Foreskin keratinocyte (primary cell): ENCODE measurements at places on chromosomes 1 and 21. TPM values are rescaled to one million over a fixed set of nuclear protein-coding genes. Genes with fewer than 3 reads are reported as not detected.
A peak's percentile ranks its signal among the peaks of the same experiment; 100 is the strongest.

- DNase-seq: peak; percentile 83
Observed at GRCh38 chr1:202023001-202023433, 12.6 kb downstream of the ELF3 start.

DNA sequence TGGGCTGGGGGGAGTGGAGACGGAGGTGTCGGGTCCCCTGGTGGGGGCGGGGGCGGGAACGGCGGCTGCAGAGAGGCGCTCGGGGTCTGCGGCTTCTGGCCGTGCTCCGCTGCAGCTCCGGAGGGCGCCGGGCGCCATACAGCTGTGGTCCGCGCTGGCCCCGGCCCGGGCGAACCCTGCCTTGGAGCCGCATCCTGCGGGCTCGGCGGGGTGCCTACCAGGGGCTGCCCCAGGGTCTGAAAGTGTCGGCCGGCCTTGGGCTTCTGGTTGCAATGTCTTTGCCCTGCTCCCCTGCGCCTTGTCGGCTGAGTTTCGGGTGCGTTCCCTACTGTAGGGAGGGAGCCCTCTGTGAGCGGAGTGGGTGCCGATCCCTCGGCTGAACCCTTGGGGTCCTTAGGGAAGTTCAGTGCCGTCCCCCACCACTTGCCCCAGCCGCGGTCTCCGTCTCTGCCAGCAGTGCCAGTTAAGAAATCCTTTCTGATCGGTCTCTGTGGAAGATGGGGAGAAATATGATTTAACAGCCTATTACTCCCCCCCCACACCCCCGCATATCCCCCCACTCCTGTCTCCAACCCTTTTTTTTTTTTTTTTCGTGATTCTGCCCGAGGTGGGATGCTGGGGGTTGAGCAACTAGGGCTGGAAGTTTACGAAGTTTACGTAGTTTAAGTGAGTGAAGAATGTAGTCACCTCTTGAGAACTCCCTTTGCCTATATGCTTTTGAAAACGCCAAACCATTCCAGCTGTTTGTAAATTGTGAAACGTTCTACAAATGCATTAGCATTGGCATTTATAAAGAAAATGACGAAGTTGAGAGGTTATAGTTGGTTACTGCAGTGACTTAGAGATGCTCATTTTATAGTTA, 588 bp downstream of the NEXN start:
- DNase-seq: peak; percentile 47

The FAM163A gene
- not detected in 2 replicates for total RNA-seq

The TMCO4 gene
- 10.8 and 12.2 TPM in 2 replicates for total RNA-seq

GRCh38 chr1:183039330-183039729, 16.1 kb downstream of the LAMC1 start:
- no peak for DNase-seq
